ENCODE measurements at places on chromosomes 12 and 14. TPM values are rescaled to one million over a fixed set of nuclear protein-coding genes. Genes with fewer than 3 reads are reported as not detected.
A peak's percentile ranks its signal among the peaks of the same experiment; 100 is the strongest.

The SLC35F4 gene
- polyA plus RNA-seq: not detected

The KCNC2 gene
- not detected for polyA plus RNA-seq

DNA sequence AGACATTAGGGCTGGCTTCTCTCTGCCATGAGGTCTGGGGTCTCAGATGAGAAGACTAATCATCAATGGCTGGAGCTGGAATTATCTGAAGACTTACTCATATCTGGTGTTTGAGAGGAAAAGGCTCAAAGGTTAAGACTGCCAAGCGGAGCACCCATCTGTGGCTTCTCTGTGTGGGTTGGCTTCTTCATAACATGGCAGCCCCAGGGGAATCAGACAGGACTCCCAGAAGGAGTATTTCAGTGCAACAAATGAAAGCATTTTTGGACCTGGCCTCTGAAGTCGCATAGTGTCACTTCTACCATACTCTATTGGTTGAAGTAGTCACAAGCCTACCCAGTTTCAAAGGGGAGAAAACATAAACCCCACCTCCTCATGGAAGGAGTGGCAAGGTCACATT lies 171.8 kb upstream of the KRR1 start:
- DNase-seq: no peak

GRCh38 chr12:111328138-111328537 lies 40.8 kb downstream of the PHETA1 start:
- no peak for DNase-seq

GRCh38 chr14:55711175-55711811 lies 131.3 kb downstream of the KTN1 start:
- no peak for DNase-seq

DNA sequence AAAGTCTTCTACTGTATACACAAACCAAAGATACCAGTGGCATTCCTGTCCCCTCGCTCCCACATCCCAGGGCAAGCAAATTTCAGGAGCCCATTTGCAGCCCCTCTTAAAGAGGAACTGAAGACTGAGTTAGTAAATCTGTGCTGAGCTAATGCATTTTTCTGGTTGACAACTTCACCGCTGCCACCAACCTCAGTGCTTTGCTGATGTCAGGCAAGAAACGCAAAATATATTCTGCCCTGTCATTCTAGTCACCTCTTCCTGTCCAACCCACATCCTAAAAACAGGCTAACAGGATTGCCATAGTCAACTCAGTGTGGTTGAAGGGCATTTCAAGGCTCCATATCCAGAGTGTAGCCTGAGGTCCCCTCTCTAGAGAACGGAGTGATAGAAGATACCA lies 59.4 kb upstream of the FICD start:
- no peak for DNase-seq

DNA sequence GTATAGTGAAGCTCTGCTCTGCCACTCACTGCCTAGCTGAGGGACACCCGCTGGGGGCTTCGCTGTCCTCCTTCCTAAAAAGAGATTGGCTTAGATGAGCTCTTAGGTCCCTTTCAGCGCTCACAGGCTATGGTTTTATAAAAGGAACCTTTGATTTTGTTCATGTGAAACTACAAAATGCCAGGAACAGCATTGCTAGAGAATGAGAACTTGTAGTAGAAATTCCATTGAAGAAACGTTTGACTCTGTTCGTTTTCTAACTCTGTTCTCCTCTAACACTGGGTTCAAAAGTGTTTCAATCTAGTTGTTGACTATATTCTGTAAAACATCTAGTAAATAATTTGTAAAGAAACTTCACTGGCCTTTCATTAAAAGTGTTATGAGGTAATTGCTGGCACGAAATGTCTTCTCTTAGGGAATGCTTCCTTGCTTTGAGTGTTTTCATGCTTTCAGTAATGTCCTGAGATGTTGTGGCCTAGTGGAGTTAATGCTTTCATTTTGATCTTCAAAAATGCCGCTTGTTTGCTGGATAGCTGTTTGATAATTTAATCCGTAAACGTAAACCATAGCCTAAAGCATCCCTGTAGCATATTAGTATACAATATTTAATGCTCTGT lies 1.6 kb downstream of the MARK3 start:
- no peak for DNase-seq

- DNase-seq: no peak
Observed at GRCh38 chr12:31280183-31280582, 45.8 kb downstream of the SINHCAF start.

DNA sequence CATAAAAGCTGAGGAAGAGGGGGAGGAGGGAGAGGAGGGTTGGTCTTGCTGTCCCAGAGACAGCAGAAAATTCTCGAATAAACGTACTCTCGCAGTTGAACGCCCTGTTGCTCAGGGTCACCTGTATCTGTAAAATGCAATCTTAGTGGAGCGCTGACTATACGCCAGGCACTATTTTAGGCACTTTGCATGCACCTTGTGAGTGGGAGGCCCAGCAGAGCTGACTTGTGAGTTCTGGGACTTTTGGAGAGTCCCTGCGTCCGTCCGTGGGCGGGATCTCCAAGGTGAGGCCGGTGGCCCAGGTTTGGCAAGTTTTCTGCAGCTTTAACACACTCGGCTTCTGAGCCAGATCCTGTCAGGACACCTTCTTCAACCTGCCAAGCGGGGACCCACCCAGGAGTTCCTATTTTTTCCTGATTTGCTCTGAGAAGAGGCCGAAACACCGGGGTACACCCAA lies 32.5 kb upstream of the PLEKHG6 start:
- peak; percentile 38 for DNase-seq

DNA sequence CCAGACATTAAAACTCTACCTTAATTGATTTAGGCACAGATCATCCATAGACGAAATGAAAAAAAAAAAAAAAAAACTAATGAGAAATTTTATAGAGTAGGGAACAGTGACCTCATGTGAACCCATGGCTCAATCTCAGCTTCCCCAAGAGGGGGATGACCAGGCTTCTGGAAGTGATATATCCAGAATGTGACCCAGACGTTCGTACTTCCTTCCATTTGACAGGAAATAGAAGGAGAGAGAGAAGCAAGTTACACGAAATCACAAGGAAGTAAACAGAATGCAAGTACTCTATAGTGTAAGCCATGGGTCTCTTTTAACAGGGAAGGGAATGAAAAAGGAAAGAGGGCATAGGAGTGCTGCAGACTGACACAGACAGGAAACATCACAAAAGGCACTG lies 10.1 kb downstream of the FOXN3 start:
- no peak for DNase-seq

DNA sequence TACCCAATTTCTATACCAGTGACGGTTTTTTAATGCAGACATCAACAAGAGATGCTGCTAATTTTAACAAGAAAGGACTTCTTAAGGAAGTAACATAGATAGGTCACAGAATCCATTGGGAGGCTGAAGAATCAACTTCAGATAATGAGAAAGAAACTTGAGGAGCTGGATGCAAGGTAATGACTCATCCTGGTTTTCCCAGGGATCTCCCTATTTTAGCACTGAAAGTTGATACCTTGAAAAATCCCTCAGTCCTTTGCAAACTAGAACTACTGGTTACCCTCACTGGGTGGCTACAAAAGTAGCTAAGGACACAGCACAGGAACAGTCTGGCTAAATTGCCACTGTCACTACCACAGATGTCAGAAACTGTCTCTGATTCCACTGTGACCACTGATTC lies 561.9 kb downstream of the FLRT2 start:
- DNase-seq: no peak

GRCh38 chr14:77097006-77097699 lies 905 bp upstream of the CIPC start:
- DNase-seq: no peak

DNA sequence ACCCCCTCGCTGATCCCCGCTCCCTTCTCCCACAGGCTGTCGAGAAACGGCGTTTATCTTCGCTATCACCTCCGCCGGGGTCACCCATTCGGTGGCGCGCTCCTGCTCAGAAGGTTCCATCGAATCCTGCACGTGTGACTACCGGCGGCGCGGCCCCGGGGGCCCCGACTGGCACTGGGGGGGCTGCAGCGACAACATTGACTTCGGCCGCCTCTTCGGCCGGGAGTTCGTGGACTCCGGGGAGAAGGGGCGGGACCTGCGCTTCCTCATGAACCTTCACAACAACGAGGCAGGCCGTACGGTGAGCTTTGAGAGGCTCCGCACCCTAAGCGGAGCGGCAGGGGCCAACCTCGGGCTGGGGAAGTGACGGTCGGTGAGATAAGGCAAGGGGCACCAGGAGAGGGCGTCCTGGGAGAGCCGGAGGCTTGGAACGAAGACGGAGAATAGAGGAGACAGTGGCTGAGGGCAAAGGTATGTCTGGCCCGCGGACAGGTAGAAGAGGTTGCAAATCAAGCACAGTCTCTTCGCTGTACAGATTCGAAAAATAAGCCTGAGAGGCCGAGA lies 2.3 kb downstream of the WNT1 start:
- DNase-seq: peak; percentile 51
